H9 (cell line): ENCODE measurements at places on chromosomes 3 and 15. TPM values are rescaled to one million over a fixed set of nuclear protein-coding genes. Genes with fewer than 3 reads are reported as not detected.

DNA sequence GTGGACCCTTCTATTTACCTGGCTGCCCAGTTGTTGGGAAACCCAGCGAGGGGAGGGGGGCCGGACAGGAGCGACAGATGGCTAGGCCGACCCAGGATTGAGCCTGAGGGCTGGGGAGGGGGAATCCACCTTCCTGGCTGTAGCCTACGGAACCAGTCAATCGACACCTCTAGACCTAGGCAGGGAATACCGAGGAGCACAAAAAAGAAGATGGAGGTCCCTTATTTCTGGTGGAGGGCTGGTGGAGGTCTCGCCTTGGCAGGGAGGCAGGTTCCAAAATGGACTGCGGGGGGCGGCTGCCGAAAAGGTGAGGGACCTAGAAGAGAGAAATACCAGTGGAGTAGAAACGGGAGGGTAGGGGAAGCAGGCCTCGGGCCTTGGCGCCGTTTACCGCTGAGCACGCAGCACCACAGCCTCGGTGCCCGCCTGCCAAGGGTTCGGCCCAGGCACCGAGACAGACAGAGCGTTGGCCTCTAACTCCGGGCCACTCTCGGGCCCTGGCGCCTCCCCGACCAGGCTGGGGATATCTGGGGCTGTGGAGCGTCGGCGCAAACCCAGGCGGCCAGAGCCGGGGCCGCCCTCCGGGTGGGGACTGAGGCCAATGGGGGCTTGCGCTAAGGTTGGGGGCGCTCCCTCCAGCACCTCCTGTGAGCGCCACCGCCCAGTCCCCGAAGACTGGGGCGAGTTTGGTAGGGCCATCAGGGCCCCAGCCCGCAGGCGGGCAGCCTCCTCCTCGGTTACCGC is 1.6 kb downstream of the ANKRD63 start:
- H3K4me3 ChIP-seq: peak overlapping the region; percentile 71
- peaks cover 3% of the 10 kb centered on the region; the same call in 1 of the 2 replicates for H3K4me1 ChIP-seq
- no peak overlapping the region for H3K27ac ChIP-seq
- peak; percentile 55 for DNase-seq
- H3K36me3 ChIP-seq: no peaks in the 10 kb centered on the region
- peaks cover 37% of the 10 kb centered on the region; the same call in 1 of the 2 replicates for H3K27me3 ChIP-seq

- no peak overlapping the region for H3K27ac ChIP-seq
- H3K4me3 ChIP-seq: no peak overlapping the region
Observed at GRCh38 chr3:128405554-128406277, 61.0 kb downstream of the DNAJB8 start.

DNA sequence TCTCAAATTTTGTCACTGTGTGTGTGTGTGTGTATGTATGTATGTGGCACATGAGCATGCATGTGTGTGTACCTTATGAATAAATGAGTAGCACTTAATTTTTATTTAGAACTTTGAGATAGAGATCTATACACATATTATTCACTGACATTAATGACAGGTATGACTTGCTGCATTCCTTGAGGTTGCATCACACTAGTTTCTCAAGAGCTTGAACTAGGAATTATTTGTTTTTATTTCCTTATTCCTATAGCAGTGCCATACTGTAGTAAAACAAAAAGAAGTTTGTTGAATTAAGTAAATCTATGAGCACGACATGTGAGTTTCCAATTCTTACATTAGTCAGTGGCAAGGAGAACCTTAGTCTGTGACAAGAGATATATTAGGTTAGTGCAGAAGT is 943.9 kb downstream of the ROBO1 start:
- no peaks in the 10 kb centered on the region for H3K27me3 ChIP-seq
- no peak overlapping the region for H3K27ac ChIP-seq
- no peak for DNase-seq
- peaks cover under 1% of the 10 kb centered on the region; the same call in 2 of the 3 replicates for H3K36me3 ChIP-seq

DNA sequence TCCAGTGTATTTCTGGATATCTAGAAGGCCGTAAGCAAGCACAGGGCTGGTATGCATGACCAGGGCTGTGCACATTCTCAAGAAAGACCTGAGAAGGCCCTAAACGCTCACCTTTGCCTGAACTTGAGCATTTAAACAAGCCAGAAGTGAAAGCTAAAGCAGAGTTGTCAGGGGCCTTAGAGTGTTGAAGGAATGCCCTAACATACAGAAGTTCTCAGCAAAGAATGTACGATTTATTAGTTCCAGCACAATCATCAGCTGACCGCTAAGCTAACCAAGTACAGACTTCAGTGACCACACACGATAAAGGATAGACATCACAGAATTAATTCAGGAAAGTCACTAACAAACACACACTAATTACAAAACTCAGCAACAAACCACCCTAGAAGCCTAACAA is 8.7 kb downstream of the HLTF start:
- DNase-seq: no peak
- no peak overlapping the region for H3K27ac ChIP-seq
- no peaks in the 10 kb centered on the region for H3K4me1 ChIP-seq

GOLGA8J gene
- not detected in 2 replicates for total RNA-seq
